ENCODE measurements at places on chromosomes 11 and 22.

DNA sequence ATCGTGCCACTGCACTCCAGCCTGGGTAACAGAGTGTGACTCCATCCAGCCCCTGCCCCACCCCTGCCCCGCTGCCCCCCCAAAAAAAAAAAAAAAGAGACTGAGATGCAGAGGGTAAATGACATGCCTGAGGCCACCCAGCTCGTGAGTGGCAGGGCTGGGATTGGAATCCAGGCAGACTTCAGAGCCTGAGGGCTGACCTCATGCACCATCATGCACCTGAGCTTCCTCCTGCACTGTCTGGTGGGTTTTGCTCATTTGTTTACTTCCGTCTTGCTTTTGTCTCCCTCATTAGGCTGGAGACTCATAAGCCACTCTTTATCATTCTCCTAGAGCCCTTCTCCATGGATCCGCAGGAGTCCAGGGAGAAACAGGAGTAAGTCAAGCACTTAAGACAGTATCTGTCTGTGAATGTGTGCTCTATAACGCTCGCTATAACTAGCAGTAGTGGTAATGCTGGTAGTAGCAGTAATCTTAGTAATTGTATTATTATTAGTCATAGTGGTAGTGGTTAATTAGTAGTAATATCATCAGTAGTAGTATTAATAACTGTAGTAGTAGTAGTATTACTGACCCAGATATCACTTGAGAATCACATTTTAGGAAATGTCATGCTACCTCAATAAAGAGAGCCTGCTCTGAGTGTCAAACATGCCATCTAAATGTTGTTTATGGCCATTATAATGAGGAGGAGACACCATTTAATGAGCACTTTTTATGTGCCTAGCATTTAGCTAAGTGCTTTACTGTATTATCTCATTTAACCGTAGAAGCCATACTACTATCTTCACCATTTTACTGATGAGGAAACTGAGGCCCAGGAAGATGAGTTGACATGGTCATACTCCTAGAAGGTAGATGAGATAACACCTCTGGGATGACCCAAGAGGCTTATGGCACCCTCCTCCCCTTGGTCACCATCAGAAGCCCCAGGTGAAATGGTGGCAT lies 85.0 kb downstream of the NAT10 start:
- no peak for DNase-seq

DNA sequence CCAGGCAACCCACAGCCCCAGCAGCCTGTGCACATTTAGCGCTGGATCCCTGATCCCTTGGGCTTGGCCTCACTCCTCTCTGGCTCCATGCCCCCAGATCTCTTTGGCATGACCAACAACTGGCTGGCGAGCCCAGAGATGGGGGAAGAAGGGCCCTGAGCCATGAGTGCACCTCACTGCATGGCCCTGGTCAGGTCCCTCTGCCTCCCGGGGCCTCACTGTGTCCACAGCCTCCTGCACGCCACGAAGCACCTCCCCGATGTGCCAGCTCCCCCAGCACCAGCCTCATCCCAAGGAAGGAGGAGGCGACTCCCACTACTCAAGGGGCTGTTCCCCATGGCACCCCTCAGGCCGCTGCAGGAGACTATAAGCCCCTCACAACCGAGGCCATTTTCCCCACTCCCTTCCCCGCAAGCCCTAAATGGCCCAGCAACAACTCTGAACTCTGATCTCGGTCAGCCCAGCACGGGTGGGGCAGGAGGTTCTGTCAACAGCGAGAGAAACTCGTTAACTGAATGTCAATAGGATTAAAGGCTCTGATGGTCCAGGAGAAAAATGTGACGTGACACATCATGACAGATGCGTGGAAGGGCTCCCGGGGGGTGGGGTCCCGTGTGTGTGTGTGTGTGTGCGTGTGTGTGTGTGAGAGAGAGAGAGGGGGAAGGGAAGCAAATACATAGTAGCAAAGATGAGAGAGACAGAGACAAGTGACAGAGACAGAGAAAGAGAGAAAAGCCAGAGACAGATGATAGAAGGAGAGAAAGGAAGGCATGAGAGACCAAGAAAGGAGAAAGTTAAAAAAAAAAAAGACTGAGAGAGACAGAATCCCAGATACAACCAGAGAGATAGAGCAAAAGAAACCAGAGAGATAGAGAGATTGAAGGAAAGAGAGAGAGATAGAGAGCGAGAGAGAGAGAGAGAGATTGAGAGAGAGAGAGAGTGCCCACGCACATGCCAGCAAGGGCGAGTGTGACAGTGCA lies 28.4 kb upstream of the SYT7 start:
- DNase-seq = no peak

DNA sequence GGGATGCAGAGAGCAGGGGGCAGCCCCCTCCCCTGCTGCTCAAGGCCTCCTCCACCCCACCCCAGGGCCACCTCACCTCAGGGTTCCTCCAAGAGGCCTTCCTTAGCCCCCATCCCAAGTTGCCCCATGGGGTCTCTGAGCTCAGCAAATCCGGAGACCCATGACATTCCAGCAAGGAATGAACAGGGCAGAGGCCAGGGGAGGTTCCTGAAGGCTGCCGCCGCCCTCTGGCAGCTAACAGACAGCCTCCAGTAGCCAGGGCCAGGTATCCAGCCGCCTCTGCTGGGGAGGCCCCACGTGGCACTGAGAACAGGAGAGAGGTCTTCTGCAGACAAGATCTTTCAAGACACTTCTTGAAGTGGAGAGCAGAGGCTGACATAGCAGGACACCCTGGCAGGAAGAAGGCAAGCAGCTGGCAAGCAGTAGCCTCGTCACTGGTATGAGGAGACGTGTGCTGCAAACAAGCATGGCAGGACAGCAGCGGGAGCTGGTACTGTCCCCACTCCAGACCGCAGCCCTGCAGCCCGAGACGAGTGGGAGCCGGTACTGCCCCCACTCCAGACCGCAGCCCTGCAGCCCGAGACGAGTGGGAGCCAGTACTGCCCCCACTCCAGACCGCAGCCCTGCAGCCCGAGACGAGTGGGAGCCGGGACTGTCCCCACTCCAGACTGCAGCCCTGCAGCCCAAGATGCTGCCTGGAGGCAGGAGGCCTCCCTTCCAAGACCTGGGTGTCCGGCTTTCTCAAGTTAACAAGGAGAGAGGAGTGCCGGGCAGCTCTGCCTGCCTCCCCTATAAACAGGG lies 190.6 kb downstream of the IGLL1 start:
- DNase-seq = no peak

DNA sequence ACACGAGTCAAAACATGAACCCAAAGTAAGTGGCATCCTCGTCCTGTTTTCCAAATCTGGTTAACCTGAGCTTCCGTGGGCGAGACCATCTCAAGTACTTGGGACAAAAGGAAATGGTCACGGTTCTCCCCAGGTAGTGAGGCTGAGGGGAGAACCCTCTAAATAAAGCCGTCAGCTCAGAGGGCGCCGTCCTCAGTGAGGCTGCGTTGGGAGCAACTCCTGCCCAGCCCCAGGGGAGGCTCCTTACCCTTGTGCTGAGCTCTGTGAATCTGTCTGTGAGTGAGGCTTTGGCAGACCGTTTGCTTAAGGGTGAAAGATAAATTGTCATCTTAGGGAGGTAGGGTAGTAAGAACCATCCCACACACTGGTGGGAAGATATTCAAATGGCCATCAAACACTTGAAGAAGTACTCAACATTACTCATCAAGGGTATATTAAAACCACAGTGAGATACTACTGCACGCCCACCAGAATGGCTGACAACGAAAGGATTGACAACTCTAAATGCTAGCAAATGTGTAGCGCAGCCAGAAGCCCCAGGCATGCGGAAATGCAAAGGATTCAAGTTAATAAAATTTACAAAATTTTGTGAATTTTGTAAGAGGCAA lies 321.0 kb downstream of the TBC1D22A start:
- no peak for DNase-seq

DNA sequence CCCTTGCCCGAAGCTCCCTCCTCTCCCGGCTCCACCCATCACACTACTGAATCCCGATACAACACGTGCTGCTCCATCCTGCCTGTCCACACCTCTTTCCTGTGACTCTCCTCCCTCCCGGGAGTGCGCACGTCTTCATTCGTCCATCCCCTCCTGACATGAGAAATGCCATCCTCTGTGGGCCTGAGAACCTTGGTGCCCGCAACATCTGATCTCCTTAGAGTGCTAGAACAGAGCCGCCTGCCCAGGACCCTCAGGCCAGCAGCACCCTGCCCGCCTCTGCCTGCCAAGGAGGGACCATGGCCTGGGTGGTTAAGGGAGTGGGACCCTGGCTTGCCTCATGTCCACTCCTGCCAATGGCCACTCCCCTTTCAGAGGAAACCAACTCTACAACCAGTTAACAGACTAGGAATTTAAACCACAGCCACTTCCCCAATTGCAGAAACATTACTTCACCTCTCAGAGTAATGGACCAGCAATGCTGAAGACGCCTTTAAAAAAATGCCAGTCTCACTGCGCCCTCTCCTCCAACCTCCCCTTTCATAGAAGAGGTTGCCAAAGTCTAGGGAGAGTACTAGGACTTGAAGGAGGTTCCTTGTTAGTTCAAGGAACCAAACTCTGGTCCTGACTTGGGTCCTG lies 466.3 kb downstream of the OPCML start:
- no peak for DNase-seq

DNA sequence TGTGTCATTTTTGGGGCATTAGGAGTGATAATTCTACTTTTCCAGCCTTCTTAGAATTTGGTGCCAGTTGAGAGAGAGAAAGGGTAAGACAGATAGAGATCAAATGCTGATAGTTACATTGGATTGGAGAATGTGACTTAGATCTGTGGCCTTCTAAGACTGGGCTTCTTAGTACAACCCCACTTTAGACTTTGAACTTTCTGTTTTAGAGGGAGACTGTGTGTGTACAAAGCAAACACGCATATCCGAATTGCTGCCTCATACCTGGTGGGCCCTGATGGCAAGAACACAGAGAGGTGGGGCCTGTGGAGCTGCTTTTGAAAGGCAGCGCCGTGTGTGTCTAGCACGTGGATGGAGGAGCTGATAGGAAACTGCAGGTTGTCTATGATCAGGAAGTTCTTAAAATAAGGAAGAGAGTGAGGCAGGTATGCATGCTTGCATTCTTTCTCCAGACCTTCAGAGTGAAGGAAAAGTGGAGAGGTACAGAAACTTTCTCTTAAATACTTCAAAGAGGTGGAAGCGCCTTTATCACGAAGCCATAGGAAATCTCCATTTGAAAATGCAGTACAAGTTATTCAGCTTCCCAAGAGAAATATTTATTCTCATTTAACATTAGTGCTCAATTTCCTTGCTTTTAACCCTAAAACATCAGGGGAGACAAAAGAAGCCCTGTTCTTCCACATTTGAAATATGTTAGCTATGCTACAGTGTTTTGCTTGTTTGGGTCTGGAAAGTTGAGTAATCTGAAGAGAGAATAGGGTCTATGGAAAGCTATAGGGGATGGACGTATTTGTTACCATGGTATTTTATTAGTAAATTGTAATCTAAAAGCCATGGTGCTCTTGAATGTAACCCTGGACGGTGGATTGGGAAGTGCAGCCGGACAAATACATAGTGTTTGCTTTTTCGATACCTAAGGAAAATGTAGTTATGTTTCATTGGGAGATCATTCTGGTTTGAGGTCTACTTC lies 13.7 kb downstream of the PDHX start:
- DNase-seq = no peak

- peak; percentile 97 for DNase-seq
Measured at GRCh38 chr11:128553662-128554362, 33.5 kb downstream of the ETS1 start.

DNA sequence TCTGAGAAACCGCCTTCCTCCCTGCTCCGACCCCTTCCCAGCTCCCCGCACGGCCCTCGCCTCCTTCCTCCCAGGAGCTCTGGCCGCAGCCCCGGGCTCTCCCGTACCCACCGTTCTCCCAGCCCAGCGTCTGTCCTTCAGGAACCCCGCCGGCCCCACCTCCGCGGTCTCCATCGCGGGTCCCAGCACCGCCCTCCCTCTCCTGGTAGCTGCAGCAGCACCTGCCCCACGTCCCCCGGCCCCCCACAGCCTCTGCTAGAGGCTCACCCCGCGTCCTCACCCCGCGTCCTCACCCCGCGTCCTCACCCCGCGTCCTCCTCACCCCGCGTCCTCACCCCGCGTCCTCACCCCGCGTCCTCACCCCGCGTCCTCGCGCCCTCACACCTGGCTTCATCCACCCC lies 85.9 kb downstream of the WNT7B start:
- DNase-seq = no peak

DNA sequence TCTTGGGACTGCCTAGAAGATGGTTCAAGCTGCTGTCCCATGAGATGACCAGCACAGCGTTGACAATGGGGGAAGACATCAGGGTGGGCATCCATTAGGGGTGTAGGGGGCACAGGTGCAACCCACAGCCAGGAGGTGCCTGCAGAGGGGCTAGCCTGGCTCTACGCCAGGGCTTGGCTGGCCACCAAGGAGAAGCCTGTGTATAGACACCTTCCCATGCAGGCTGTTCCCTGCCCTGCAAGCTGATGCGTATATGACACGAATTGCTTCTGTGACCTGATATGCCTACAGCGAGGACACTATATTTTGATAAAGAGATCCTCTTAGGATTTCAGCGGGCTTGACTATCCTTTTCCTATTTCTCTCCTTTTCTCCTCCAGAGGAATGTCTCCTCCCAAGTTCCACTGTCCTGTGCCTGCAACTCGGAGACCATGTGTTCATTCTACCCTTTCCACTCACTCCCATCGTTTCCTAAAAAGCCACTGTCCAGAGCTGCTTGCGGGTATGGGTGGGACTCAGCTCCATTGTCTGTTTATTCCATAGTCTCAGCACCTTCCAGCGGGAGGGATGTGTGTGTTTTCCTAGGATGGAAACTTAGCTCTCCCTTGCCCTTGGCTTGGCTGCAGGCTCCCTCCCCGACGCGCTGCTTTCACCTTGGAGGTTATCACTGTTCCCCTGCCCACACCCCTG lies 56.1 kb downstream of the ST14 start:
- no peak for DNase-seq

DNA sequence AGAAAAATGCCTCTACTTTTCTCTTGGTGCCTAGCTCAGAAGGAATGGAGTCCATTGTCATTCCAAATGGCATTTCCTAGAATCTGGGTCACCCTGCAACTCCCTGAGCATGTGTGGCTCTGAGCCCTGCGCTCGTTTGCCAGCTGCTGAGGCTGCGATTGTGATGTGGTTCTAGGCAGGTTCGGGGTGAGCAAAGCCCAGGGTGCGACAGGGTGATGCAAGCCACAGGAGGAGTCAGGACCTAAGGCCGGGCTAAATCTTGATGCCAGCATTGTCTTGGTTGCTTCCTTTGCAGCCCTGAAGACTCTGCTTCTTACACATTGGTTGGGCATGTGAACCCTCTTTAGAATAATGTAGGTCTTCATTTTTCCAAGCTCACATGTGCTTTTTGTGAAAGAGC lies 131.0 kb downstream of the MORC2 start:
- DNase-seq = no peak

DNA sequence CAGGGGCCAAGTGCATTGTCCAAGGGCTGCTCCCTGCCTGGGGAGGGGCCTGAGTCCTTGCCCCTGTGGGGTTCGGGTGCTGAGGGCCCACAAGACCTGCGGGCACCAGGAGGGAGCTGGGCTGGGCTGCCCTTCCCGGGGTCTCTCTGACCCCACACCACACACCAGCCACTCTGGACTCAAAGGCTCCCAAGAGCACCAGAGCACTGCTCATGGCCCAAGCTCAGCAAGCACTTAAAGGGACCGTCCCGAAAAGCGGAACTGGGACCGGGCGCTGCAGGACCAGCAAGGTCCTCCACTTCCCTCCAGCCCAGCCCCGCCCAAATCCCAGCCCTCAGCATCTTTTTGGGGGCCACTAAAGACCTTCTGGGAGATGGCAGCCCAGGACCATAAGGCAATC lies 5.3 kb downstream of the LSP1 start:
- DNase-seq = no peak

- no peak for DNase-seq
Measured at GRCh38 chr22:23079814-23080521, 9.6 kb downstream of the GNAZ start.

- no peak for DNase-seq
Measured at GRCh38 chr11:17206463-17206862, 1.3 kb downstream of the PIK3C2A start.

All from umbilical cord (tissue), 2 donors.